ENCODE measurements at places on chromosomes 16 and 17.

DNA sequence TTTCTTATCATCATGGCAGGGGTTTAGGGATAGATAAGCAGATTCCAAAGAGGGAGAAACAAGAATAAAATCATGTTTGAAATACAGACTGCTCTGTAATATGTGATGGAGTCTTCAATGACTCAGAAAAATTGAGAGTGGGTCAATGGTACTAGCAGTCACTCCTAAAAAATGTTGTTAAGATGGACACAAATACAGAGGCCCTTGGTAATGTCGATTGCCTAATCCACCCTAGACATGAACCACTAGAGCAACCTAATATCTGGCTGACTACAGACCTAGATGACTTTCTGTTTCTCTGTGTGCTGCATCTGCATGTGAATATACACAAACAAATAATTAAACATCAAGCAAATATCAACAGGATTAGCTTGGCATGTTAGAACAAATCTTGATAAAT is 135.8 kb downstream of the CDH8 start:
- DNase-seq, result no peak

- no peak for DNase-seq
Observed at GRCh38 chr17:11086646-11087340, 154.2 kb upstream of the SHISA6 start.

DNA sequence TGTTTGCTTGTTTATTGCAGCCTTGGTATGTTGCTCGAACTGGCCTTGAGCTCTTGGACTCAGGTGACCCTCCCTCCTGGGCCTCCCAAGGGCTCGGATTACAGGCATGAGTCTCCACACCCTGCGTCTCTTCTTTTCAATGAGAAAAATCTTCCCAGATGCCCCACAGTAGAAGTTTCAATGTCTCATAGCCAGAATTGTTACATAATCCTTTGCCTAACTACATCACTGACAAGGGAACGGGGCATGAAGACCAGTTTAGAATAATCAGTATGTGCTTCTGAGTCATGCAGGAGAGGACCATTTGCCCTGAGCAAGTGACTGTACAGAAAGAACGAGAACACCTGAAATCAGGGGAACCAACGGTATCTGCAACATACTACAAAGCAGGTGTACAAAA is 61.9 kb upstream of the RBBP6 start:
- DNase-seq, result no peak

- peak; percentile 84 for DNase-seq
Observed at GRCh38 chr17:29589524-29590410, at the start of gene GIT1. TSS of gene GIT1 (minus strand) at chr17:29589648. CDS start at chr17:29589378, 270 bp downstream.

GRCh38 chr17:28227316-28228108 is 91.5 kb upstream of the TMEM97 start:
- DNase-seq, result no peak

DNA sequence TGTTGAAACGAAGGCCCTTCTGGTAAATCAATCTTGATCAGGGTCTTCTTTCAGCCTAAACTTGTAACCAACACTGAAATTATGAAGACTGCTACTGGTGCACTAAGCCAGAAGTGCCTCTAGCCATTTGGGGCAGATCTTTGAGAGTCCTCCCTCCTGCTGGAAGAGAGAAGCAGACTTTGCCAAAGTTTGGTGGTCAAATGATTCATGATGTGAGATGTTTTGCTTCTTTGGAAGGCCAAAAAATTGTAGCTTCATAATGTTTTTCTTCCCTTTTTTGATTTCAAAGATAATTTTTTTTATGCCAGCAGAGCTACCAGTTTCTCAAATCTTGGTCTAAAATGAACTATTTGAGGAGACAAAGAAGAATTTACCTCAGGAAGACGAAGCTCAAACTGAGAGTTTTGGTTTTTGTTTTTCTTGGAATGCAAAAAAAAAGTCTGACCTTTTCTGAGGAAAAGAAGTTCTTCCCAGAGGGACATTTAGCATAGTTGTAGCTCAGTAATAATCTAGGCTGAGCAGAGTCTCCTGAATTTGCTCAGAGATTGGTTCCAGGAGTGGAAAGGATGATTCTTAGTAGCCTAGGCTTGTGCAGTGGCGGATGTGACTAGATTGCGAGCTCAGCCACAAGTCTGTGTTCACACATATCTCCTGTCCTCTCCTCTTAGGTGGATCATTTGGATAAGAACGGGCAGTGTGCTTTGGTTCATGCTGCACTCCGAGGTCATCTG is 50.9 kb downstream of the CYB561 start:
- DNase-seq, result no peak

DNA sequence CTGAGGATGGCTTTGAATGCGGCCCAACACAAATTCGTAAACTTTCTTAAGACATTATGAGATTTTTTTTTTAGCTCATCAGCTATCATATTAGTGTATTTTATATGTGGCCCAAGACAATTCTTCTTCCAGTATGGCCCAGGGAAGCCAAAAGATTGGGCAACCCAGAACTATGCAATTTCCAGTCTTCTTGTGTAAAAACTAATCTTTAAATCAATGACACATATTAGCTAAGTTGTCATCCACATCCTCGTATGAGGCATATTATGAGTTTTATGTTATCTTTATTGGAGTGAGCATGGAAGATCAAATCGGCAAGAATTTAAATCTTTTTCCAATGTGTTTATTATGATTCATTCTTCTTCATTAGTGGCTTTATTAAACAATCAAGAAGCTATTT is 198.6 kb upstream of the HSBP1 start:
- no peak for DNase-seq

DNA sequence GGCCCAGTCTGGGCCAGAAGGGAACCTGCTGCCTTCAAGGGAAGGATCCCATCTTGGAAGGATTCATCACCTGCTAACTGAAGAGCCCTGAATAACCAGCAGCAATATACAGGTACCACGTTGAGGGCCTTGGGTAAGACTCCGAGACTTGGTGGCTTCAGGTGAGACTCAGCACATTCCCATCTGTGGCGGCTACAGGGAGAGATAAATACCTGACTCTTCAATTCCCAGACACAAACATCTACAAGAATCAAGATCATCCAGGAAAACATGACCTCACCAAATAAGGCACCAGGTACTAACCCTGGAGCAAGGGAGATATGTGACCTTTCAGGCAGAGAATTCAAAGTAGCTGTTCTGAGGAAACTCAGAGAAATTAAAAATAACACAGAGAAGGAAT is 99.5 kb downstream of the DYNLRB2 start:
- no peak for DNase-seq

DNA sequence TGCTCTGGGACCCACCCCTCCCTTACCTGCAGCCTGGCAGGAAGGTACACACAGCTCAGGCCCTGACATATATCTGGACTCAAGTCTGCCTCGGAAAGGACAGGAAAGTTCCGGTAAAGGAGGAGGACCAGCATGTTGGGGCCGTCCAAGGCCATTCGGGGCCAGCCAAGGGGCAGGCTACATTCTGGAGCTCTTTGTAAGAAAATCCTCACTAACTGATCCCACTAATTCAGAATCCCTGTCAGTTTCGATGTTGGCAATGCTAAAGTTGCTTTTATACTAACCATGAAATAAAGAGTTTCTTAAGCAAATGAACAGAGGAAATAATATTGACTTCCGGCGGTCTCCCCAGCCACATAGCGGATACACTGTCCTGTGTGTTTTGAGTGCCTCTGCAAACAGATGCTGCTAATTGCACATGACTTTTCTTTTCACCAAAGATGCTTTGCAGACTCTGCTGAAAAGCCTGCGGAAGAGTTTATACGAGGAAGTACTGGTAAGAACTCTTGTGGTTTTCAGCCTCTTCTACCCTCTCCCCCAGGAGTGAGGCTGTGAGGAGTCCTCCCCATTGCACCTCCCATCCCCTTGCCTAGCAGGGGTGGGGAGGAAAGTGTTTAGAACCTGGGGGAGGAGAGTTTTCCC is 54.8 kb downstream of the PLXDC1 start:
- no peak for DNase-seq

DNA sequence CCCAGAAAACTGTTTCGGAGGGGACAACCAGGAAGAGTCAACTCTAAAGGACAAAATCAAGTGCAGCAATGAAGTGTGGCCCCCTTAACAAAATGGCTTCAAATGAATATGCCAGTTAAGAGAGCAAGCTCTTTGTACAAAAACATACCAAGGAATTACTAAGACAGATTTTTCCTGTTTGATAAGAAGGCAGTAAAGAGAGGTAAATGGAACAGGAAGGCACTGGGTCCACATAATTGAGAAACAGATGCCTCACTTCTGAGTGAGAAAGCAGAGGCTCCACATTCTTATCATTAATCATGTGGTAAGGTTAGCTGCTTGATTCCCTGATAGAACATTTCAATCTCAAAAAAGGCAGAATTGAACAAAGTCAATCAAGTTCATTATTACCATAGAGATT is 44.9 kb downstream of the MBTD1 start:
- DNase-seq, result no peak

DNA sequence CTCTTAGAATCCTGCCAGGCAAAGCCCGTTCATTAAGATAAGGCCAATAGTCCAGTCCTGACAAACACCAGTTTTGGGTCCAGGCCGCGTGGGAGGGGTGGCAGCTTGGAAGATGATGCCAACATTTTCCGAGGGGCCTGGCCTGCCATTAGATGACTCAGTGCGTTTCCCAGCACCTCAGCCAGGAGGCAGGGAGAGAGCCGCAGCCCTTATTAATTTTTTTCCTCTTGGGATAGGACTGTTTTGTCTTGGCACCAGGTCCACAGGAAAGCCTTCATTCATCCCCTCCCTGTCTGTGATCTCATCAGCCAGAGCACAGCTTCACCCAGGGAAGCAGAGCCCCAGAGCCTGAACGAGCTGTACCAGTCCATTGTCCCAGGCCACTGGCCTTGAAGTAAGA is 4.7 kb upstream of the NDEL1 start:
- no peak for DNase-seq

DNA sequence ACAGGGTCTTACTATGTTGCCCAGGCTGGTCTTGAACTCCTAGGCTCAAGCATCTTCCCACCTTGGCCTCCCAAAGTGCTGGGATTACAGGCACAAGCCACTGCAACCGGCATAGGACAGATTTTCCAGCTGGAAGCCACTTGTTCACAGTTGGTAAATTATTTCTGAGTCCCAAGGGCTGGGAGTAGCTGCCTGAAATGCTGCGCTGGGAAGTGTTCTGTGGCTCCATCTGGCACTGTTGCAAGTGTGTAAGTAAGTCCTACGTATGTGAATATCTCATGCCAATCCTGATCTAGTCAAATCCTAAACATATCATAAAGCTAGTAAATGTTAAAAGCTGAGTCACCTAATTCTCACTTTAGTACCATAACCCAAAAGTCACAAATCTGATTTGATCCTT is 48.1 kb downstream of the YWHAE start:
- DNase-seq, result no peak

- DNase-seq, result no peak
Observed at GRCh38 chr16:80804056-80804525, 307 bp downstream of the CDYL2 start.

DNA sequence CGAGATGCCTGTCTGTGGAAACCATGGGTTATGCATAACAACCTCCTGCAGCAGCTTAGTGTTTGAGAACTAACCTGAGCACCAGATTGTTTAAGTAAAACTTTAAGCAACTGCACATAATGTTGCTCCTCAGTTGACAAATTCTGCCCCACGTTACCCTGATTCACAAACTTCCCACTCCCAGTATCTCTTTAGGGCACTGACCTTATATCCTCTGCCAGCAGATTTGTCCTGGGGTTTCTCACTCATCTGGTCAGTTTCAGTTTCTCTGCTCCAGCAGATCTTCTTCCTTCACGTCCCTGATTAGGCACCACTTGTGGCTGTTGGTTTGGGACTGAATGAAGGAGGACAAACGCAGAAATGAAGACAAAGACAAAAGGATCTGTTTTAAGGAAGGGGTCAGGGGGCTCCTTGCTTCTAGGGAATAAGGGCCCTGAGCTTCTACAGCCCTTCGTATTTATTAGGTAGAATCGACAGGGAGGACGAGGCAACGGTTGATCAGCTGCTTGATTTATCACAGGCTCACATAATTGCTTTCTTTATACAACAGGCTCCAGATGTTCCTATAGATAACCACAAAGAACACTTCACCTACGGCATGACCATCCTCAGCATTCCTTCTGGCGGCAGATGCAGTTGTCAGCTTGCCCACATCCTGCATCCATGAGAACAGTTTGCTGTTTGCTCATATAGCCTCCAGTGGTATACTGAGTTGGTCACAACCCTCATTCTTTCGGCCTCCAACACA is 13.5 kb upstream of the ZNF689 start:
- DNase-seq, result no peak

- DNase-seq, result no peak
Observed at GRCh38 chr17:58669853-58670252, 22.0 kb downstream of the TEX14 start.

DNA sequence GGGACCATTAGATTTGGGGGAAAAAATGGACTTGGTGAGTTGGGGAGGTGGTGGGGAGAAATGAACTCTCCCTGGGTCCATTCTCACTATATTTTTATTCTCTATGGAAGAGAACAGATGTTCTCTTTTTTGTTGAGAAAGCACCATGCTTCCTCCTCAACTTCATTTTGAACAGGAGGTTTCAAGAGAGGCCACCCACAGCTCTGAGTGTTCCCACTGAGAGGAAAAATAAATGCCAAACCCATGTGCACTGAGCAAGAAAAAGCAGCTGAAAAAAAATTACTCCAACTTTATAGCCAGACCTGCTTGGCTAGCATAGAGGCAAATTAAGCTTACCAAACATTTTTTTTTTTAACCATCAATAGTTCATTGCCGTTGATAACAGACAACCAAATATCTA is 883.6 kb downstream of the KCNJ2 start:
- no peak for DNase-seq

GRCh38 chr17:6505425-6506142 is 50.8 kb downstream of the PITPNM3 start:
- no peak for DNase-seq

GRCh38 chr17:65556910-65557348 is 4.5 kb downstream of the AXIN2 start:
- no peak for DNase-seq

GRCh38 chr16:30728899-30729672 is 19.1 kb upstream of the PHKG2 start:
- no peak for DNase-seq

DNA sequence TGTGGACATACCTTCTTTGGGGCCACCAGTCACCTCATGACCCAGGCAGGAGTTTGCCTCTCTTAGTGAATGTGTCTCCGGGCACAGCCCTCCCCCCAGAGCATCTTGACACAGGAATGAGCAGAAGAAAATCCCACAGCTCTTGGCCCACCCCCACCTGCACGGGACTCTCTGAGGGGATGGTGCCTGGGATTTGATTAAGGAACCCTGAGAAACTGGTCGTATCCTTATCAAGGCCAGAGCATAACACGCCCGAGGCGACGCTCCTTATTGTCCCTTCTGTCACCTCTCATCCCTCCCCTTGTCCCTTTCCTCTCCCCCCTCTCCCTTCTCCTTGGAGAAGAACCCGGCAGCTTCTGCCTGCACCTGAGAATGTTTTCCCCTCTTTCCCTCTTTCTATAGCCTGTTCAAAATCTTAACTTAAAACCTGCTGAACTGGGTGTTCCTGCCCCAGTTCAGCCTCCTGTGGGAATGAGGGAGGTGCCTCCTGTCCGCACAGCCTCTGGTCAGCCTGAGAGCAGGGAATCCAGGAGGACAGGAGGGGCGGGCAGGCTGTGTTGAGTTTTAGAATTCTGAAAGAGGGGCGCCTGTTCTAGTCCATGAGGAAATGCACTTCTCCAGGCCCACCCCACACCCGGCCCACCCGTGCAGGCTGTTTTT is 140.7 kb upstream of the PLCG2 start:
- DNase-seq, result no peak

GRCh38 chr17:60284709-60285108 is 107.2 kb downstream of the USP32 start:
- DNase-seq, result no peak
